EH (cell line): ENCODE measurements at places on chromosomes 2 and 18.

- no peak for DNase-seq
These were observed 1064.8 kb downstream of the SUCLG1 start for GRCh38 chr2:83394134-83394904.

GRCh38 chr2:227366769-227367426 is 12.2 kb downstream of the TM4SF20 start:
- peak; percentile 91 for DNase-seq

DNA sequence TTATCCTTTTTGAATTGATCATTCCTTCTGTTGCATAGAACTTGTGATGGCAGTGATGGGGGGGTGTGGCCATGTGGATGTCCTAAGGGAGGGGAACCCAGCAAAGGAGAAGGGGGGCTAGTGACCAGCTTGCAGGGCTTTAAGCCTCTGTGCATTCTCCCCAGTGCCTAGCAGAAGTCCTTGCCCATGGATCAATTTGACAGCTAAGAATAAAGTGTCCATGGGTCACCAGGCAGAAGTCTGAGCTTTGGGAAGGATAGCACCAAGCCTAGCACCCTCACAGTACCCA is 39.6 kb upstream of the FAM136A start:
- DNase-seq, result no peak

DNA sequence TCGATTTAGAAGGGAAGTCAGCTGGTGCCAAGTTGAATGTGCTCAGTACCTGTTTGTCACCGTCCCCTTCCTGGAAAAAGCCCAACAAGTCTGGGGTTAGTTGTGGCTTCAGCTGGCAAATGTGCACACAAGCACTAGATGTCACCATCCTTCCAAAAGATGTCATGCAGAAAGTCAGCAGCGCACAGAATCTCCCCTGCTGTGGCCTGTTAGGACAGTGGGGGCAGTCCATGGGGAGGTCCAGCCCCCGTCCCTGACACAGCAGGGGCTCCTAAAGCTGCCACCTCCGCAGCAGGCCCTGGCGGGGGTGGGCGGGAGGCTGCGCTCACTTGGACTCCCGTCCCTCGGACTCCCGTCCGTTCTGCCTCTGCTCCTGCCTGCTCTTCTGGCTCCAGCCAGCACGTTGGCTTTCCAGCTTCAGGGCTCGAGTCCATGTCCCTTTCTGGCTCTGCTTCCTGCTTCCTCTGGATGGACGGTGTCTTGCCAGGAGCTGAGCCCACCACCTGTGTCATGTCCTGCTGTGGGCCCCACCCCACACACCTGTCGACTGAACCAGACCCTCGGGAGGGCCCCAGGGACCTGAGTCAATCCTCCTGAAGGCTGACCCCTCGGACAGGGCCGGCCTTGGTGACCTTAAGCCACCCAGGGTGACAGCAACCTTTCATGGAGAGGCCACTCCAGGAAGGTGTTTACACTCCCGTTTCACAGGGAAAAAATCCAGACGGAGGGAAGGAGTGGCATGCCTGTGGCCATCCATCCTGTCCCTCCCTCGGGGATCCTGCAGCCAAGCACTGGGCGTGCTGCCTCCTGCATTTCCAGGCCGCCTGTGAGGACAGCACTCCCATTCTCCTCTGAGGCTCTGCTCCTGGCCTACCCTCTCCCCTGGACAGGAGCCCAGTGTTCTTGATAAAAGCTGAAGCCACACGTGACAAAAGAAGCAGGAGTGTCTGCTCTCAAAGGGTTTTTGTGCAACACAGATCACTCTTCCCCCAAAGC is 8.5 kb downstream of the RAB17 start:
- peak; percentile 80 for DNase-seq

GRCh38 chr2:219491278-219491963 is 7.3 kb upstream of the GMPPA start:
- no peak for DNase-seq

DNA sequence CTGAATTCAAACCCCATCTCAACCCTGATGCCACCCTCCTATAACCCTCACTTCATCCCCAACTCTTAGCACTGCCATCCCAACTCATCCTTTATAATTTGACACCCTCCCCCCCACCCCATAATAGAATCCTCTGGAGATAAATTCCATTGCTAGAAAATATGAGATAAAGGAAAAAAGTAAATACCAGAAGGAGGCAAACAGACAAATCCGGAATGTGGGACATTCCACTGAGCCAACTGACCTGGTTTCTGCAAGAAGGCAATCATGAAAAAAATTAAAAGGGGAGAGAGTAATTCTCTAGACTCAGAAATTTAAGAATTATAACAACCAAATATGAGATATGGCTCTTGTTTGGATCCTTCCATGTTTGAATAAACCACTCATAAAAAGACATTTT is 132.4 kb downstream of the CYP26B1 start:
- DNase-seq, result no peak

GRCh38 chr18:55079481-55080355 is 120.5 kb upstream of the CCDC68 start:
- DNase-seq, result peak; percentile 21

DNA sequence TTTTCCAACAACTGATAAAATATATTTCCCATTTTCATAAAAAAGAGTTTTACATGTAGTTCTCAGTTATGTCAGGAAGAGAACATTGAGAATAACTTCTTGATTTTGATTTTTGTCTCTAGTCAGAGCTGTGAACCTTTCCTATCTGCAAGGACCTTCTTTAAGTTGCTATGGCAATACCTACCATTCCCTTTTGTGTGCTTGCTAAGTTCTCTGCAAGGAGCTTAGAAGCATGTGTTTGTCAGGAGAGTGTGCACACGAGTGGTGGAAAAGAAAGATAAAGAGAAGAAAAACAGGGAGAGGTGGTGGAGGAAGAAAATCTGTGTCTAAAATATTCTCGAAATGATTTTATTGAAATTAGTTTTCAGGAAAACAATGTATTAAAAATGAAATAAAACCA is 140.3 kb upstream of the SLC8A1 start:
- DNase-seq, result no peak

DNA sequence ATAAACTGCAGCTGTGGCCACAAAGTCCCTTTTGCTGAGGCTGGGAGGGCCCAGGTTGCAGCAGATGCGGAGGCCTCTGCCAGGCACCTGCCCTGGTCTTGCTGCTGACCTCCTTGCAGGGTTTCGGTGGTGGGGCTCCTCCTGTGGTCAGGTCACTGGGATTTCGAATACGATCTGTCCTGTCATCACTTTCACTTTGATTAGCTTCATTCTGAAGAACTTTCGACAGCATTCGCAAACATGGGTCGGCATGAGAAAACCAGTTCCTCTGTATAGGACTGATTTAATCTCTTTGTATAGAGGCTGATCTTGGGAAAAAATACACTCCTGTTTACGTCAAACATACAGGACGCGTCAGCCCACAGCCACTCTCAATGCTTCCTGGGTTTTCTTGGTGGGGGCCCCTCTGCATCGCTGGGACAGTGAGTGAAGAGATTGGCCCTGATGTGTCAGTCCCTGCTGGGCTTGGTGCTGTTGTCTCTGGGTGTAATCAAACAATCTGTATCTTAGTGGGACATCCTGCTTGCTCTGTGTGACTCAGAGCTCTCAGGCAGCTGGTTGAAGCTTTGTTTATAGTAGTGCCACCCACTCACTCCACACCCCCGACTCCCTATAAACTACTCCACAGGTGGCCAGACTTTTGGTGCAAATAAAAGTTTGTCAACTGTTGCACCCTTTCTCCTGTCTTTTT is 209.4 kb upstream of the CXCR4 start:
- peak; percentile 2 for DNase-seq

GRCh38 chr18:8478968-8479370 is 130.3 kb upstream of the RAB12 start:
- DNase-seq, result no peak

DNA sequence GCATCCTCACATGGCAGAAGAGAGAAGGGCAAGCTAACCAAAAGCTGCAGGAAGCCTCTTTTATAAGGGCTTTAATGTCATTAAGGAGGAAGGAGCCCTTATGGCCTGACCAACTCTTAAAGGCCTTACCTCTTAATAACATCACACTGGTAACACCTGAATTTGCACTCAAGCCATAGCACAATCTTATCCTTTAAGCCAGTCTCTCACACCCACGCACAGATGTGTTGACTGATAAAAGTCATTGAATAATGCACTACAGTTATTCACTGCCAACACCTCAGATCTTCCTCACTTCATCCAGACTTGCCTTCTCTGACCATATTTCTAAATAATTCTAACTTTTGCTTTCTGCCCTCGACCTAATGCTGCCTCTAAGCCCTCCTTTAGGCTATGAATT is 516.8 kb downstream of the ADCYAP1 start:
- no peak for DNase-seq

DNA sequence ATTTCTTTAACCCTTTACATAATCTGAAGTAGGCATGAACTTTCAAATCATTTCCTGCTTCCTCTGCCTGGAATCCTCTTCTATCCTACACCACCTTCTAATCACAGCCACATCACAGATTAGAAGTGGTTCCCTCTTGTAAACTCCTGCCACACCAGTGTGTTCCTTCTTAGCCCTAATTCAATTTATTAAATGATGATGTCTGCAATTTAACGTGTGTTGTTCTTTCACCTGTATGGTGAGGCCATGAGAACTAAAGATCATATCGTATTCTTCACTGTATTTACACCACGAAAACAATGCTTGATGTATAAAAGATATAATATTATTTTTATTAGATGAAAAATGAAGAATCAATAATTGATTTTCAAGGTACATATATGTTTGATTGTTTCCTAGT is 494.3 kb downstream of the EPHA4 start:
- DNase-seq, result no peak

- no peak for DNase-seq
These were observed 726 bp downstream of the C2orf69 start for GRCh38 chr2:199911877-199912161.

- no peak for DNase-seq
These were observed 48.2 kb downstream of the SPP2 start for GRCh38 chr2:234098681-234099080.

- no peak for DNase-seq
These were observed 128.7 kb upstream of the GLI2 start for GRCh38 chr2:120606931-120607330.

GRCh38 chr2:48733067-48733503 is 22.4 kb downstream of the LHCGR start:
- DNase-seq, result no peak

GRCh38 chr2:86368161-86368824 is 30.9 kb upstream of the REEP1 start:
- DNase-seq, result peak; percentile 46

DNA sequence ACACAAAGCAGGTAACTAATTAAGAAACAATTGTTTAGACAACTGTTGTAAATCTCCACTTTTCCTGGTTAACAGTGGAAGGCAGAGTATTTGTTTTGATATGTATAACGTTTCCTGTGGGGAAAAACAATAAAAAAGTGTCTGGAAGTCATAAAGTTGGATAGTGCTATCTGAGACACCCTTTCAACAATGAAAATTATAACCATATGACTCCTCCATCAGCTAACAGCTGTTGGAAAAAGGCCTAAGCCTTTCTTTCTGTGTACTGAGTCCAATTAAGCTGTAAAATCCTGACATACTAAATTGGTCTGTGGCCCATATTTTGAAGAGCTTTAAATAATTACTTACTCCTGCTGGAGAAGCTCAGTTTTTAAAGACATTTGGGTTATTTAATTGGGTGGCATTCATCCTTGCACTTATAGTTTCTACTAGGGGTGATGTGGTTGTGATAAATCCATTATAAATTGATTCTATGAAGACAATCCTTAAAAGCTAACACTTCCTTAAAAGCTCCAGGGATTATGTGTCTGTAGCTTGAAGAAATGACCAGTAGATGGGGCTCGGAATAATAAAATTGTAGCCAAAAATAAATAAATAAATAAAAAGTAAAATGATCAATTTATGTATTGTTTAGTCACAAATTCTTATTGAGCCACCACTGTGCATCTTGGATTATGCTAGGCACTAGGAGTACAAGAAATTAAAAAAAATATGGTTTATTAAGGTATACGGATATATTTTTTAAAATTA is 698.1 kb upstream of the NXPH2 start:
- DNase-seq, result no peak

- no peak for DNase-seq
These were observed 41.9 kb upstream of the SETBP1 start for GRCh38 chr18:44638811-44639210.

DNA sequence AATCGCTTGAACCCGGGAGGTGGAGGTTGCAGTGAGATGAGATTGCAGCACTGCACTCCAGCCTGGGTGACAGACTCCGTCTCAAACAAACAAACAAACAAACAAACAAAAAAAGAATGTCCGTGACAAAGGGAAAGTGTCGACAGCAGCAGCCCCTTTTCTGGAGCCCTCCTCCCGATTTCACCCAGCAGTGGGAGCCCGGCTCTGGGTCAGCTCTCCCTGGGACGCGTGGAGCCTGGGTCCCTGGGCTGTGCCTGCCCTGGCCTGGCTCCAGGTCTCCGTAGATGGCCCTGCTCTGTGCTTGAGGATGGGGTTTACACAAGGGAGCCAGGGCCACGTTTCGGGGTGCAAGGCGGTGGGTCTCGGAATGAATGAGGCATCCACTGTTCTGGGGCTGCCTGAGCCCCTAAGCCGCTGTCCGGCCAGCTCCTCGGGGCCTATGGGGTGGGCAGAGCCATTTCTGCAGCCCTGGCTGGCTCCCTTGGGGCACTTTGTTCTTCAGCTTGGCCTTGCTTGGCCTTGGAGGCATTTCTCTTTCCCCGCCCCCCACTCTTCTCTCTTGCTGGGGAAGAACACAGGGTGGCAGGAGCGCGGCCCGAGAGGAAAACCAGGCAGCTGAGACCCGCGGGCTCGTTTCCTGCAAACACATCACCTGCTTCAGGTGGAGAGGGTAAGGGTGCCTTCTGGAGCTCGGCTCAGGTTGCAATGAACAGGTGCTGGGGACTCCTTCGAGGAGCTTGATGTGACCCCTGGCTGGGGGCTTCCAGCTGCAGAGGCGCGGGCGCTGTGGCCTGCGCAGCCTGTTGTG is 29.1 kb downstream of the RTP5 start:
- no peak for DNase-seq

DNA sequence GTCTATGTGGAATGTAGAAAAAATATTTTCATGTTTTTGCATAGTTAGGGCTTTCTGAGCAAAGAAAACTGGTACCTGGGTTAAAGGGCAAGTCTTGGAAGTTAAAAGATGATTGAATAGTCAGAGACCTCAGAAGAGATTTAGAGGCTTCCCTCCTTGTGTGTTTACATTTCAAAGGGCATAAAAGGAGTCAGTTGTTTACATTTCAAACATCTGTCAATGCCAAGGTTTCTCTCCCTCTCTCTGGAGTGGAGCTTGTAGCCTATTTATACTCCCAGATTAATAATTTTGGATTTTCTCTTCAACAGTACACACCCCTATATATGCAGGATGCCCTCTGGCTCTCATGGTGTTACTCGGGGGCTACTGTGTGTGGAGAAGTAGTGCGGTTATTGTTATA is 8.6 kb downstream of the M1AP start:
- DNase-seq, result no peak

GRCh38 chr18:57797209-57797651 is 5.9 kb downstream of the ATP8B1 start:
- no peak for DNase-seq
